ENCODE measurements at places on chromosomes 3 and 15.

DNA sequence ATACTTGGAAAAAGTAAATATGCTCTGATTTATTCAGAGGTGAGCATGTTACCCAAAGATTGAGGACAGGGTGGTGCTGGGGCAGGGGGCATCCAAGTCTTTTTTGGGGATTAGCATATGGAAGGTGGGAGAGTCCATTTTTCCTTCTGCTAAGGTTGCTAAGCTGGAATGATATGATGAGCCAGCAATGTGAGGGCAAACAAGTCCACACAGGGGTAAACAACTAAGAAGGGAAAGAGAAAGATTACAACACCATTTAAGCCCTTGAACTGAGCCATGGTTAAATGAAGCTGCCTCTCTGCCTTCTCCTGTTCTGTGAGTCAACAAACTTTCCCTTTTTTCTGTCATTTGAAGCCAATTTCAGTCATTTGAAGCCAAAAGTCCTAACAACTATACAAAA is 89.0 kb downstream of the RPL22L1 start:
- ATAC-seq: no peak

DNA sequence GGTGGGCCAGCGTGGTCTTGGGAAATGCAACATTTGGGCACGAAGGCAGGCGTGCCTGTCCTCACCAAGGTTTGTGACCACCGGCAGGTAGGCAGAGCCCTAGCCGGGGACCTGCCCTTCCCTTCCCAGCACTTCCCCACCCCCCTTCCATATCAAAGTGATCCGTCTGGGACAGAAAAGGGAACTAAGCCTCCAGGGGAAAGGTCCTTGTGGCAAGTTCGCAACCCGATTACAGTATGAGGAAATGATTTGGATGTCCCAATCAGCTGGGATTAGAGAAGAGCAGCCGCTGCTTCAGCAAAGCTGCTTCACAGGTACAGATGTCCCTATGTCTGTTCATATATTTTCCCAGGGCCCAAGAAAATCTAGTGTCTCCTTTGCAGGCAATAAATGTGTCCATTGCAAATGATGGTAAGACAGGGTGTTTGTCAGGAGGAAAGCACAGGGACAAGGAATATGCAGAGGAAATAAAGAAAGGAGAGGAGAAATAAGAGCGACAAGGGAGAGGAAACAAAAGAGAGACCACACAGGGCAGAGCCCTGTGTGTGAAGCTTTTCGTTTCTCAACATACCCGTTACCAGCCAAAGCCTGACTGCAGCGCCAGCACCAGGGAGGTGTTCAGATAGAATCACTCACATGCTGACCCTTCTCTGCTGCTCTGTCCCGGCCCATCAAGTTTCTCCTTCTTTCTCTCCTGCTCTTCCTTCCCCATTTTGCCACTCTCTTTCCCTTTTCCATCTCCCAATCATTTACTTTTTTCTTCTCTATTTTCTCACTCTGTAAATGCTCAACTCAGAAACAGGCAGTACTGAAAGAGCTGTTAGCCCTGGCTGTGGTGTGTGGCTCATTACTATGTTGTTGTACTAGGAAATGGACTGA is 17.4 kb upstream of the SECISBP2L start:
- peak; percentile 15 for ATAC-seq

- no peak for ATAC-seq
Measured at GRCh38 chr3:134441821-134442220, 44.0 kb downstream of the ANAPC13 start.

GRCh38 chr15:63881431-63881830 is 47.7 kb upstream of the HERC1 start:
- ATAC-seq: no peak

- no peak for ATAC-seq
Measured at GRCh38 chr3:106534206-106534605, 665.4 kb upstream of the CBLB start.
